MG63 (cell line): ENCODE measurements at places on chromosomes 4 and X. TPM values are rescaled to one million over a fixed set of nuclear protein-coding genes. Genes with fewer than 3 reads are reported as not detected.

- no peak for DNase-seq
Measured at GRCh38 chr4:3673176-3673575, 93.0 kb upstream of the ADRA2C start.

- DNase-seq = no peak
Measured at GRCh38 chr4:27068151-27068867, 207.7 kb downstream of the STIM2 start.

DNA sequence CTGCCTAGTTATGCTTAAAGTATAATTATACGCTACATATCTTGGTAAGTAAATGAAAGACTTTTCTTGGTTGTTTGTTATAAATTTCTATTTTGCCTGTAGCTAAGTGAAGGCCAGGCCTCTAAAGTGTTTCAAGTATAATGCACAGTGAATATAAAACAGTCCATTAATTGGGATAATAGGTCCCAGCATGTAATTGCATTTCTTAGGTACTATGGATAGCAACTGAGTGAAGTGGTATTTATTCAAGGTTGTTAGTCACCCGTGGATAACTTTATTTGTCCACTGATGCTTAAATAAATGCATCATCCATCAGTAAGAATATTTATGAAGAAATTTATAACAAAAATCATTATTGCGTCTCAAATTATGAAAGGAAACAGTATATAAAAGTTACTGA lies 59.1 kb downstream of the TEX13C start:
- no peak for DNase-seq

- no peak for DNase-seq
Measured at GRCh38 chrX:130082244-130083106, 27.8 kb downstream of the ELF4 start.

DNA sequence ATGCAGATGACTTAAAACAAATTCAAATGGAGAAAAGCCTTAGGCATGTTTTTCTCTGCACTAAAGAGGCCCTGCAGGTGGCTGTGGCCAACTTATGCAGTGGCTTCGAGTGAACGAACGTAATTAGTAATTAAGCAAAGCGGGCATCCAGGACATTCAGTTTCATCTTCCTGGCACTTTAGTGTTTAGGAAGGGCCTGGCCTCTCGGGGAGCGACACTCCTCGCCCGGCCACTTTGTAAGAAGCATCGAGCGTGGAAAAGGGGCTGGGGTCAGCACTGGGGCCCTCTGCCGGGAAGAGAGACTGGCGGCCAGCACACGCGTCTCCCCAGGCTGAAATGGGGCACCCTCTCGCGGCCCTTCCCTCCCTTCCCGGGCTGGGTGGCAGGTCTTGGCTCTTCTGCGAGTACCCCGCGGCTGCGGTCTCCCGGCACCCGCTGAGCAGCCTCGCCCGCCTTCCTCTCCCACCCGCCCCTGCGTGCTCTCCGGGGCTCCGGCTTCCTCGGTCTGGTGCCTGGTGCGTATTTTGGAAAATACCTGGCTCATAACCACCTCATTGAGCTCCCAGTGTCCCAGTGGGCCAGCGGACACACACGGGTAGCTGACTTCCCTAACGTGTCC lies 677 bp upstream of the CYP4V2 start:
- DNase-seq = peak; percentile 72

- no peak for DNase-seq
Measured at GRCh38 chr4:148445071-148445859, 3.1 kb upstream of the NR3C2 start.

- DNase-seq = no peak
Measured at GRCh38 chrX:86103061-86103460, 45.2 kb upstream of the DACH2 start.

GRCh38 chrX:20663336-20663735 lies 396.6 kb upstream of the RPS6KA3 start:
- DNase-seq = no peak

DNA sequence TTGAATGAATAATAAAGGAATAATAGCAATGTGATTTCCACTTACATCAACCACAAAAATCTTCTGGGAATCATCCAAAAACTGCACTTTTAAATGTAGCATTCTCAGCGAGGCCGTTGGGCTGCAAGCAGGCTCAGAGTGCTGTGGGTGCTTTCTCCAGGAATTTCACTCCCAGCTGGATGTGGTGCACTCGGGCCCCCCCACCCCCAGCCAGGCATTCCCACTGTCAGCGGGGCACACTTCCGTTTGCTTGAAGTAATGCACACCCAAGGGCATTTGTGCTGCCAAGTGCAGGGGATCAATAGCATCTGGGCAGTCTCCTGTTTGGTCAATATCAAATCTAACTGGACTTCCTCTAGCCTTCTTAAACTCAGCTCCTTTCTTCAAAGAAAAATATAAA lies at the start of gene FRMD7:
FRMD7 (minus strand) TSS at position 278 of the 400 bp plus-strand sequence; CDS start at position 102, 176 bp downstream.
- DNase-seq = no peak

DNA sequence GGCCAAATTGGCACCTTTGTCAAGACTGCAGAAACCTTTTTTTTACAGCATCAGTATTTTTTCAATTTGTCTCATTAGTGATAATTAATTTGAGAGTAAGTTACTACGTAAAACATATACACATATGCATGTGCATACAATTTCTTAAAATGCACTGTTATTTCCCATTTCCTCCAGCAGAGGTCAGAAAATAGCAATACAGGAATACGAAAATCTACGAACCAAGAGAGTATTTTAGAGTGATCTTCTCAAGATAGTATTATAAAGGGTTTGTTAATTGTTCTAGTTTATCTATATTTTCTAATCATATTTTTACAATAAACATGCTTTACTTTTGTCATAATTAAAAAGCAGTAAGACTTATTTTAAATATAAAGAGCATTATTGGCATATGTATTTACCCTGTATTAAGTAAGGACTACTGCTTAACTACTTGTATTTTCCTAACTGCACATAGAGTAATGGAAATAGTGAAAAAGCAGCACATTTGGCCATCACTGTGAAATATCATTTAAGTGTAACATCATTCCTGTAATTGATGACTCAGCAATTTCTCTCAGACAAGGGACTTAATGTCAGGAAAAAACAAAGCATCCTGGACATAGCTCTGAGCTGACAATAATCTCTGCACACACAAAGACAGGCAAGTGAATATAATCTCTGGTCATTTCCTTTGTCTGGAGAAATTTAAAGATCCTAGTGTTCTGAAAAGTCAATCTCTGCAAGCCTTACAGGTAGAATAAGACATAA lies 45.6 kb downstream of the MAOB start:
- no peak for DNase-seq

DNA sequence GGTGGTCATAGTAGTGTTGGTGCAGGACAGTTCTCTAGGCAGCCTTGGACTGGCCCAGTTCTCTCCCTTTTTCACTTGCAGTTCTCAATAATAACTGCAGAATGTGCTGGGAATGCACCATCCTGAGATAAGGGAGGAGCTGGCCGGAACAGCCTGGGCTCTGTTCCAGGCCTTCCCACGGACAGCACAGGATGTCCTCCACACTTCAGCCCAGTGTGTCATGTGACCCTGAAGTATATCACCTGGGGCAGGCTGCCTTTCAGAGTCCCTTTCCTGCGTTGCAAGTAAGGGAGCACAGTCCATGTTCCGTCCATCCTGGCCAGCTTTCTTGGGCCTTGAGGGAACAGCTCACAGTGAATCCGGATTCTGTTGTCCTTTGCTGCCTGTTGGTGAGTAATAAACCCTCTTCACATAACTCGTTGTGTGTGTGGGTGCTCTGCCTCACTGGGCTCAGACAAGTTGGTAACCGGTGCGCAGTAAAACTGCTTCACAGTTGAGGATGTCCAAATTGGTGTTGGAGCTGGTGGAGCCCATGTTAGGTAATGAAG lies 32.3 kb upstream of the BBS12 start:
- DNase-seq = peak; percentile 4

DNA sequence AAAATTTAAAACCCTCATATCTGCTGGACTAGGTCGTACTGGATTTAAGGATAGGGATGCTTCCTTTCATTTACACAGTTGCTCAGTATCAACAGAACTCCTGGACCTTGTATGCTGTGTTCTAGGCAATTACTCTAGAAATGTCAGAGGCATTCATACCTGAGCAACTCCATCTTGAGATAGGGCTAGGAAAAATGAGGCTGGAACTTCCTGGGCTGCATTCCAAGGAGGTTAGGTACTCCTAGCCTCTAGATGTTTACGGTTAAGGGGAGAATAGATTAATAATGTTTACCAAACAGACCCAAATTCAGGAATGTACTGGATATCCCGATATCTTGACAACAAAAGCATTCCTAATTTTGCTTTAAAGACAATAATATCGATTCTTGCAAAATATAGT lies 84.7 kb upstream of the NLGN4X start:
- no peak for DNase-seq

DNA sequence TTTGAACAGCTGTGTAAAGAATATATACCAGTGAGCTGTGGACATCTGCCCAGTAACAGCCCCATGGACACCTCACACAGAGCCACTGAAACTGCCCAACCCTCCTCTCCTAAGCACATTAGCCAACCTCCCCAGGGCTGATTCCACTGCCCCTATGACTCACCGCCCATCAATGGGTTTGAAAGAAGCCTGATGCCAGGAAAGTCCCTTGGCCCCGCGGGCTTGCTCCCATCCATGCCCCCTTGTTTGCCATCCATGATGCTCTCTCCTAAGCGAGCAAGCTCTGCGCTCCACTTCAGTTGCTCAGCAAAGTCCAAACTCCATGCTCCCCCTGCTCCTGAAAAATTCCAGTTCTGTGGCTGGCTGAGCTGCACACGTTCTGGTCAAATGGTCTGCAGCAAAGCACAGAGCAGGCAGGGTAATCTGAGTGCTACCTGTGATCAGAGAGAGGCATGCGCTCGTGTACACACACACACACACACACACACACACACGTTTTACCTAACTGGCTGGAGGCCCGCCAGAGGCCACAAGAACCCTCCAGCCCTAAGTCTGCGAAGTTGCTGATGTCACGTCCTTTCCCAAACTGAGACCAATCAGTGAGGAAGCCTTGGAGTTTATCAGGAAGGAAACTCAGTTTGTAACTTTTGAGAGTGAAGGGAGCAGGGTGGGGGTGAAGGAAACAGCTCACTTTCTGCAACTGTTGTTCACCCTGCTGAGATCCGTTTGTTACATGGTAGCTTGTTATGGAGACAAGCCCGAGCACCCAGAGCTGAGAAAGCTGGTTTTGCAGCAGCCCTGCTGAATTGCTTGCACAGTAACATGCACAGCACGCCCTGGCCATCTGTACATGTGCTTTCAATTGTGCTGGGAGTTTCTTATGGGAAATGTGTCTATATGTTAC lies at the start of gene ASB9:
ASB9 (minus strand) TSS at position 466 of the 904 bp plus-strand sequence; CDS start at position 257, 209 bp downstream.
- DNase-seq = peak; percentile 73

- DNase-seq = no peak
Measured at GRCh38 chr4:156346959-156347385, 393.3 kb upstream of the CTSO start.

DNA sequence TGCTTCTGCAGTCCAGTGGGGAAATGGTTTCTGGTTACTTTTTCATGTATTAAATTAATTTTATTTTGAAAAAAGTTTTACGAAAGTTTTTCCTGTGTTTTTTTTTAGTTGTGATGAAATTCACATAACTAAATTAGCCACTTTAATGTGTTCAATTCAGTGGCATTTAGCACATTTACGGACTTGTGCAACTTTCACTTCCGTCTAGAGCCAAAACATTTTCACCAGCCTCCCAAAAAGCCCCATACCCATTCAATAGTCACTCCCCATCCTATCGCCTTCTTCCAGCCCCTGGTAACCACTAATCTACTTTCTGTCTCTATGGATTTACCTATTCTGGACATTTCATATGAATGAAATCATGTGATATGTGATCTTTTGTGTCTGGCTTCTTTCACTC lies 22.8 kb upstream of the TBL1X start:
- no peak for DNase-seq

DNA sequence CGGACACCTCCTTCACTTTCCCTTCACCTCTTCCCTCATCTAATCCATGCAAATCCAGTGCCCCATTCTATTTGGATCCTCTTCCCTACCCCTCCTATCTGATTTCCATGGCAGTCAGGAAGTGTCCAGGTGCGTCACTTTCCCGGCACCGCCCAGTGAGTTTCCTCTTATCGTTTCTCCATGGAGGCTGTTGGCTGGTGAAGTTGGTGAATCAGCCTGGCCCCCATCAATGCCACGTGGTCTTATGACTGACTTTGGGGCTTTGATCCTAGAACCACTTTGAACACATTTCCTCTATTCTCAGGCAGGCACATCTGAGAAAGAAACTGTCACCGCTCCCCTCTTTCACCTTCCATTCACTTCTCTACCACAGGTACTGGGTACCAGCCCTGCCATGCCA lies 137.8 kb downstream of the CEP135 start:
- DNase-seq = no peak

- DNase-seq = no peak
Measured at GRCh38 chrX:111581086-111581485, 69.6 kb downstream of the SERTM2 start.

DNA sequence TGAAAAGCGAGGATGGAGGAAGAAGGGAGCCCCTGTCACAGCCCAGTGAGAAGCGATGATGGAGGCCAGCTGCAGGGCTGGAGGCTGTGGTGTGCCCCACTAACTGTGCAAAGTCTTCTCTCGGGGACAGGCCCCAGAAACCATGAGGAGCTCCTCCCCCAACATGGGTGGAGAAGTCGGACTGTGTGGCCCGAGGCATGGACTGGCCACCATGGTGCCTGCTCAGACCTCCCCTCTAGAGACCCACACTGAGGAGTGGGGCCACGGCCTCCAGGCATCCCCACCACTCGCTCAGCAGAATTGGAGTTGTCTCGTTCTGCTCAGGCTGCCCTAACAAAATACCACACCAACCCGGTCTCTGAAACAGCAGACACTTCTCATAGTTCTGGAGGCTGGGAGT lies 12.2 kb upstream of the PDE6B start:
- no peak for DNase-seq

TEX13B gene
- not detected in 2 replicates for total RNA-seq

HPSE gene
- 2.1 TPM in 1 of 2 replicates, not detected in the other for total RNA-seq

TMEM192 gene
- 6.9 and 8.2 TPM in 2 replicates for total RNA-seq
